ENCODE measurements at places on chromosomes 11 and 22.

DNA sequence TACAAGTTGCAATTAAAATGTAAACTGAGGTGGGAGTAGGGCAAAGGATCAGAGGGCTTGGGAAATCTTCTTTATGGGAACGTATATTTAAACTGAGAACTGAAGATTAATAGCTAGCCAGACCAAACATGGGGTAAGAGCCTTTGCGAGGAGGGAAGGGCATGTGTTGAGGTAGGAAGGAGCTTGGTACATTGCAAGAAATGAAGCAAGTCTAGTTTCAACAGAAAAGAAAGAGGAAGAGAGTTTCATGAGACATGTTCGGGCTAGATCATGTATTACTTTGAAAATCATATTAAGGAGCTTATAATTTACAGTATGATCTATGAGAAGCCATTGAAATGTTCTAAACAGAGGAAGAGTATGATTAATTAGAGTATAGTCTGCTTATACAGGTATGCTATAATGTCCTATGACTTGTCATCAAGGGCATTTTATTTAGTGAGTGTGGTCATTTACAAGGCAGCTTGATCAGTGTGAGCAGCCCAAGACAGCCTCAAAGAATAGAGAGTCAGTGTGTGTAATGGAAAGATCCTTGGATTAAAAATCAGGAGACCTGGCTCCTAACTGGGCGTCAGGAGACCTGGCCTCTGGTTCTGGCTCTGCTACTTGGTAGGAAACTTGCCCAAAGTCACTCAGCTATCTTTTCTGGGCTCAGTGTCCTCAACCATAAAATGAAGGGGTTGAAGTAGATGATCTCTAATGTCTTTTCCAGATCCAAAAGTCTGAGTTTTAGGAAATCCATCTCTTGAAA lies 10.9 kb downstream of the GAS2 start:
- DNase-seq: no peak

GRCh38 chr11:35303596-35304385 lies 115.6 kb downstream of the SLC1A2 start:
- DNase-seq: peak; percentile 53

GRCh38 chr11:111193924-111194490 lies 51.5 kb upstream of the POU2AF2 start:
- DNase-seq: no peak

DNA sequence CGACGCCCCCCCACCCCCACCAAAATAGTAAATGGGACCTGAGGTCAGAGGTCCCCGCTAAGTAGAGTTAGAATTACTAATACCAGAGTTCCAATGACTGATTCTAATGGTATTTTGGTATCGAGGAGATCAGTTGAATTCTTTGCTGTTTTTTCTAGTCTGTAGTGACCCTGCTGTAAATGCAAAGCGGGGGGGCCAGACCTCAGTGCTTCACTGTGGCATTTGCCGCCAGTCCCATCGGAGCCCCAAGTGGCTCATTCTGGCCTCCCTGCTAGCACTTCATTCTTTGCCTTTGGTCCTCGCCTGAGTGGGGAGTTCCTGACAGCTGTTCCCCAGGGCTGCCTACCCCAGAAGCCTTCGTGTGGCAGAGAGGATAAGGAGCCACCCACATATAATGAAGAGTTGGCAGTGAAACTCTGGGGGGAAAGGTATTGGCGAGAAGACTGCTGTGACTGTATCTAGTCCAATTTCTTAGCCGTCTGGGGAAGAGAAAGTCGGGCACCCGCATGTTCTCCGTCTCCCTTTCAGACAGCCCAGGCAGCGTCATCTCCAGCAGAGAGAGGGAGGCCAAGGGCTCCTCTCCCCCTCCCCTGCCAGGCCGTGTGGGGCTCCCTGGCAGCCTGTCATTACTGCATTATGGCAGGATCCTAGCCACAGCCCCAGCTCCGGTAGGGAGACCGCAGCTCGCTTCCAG lies 19.4 kb upstream of the CABP7 start:
- no peak for DNase-seq

Measured in Right ventricle myocardium superior (tissue), 1 donor.